ENCODE measurements at places on chromosomes 5 and 9.

GRCh38 chr9:30609713-30610112 is 1774.7 kb upstream of the ACO1 start:
- DNase-seq: no peak

GRCh38 chr5:51821697-51822096 is 438.4 kb downstream of the ISL1 start:
- no peak for DNase-seq

DNA sequence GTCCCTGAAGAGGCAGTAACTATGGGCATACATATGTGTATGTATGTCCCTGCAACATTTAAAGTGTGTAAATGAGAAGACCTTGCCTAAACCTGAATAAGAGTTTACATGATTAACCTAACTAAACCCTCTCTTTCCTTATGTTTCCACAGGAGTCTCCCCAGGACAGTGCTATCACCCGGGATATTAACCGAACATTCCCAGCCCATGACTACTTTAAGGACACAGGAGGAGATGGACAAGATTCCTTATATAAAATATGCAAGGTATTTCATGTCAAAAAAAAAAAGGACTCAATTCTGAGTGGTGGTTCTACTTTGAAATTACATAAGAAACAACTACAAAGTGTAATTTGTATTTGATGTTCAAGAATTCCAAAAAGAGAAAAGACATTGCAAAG is 31.7 kb downstream of the GPR21 start:
- DNase-seq: no peak

DNA sequence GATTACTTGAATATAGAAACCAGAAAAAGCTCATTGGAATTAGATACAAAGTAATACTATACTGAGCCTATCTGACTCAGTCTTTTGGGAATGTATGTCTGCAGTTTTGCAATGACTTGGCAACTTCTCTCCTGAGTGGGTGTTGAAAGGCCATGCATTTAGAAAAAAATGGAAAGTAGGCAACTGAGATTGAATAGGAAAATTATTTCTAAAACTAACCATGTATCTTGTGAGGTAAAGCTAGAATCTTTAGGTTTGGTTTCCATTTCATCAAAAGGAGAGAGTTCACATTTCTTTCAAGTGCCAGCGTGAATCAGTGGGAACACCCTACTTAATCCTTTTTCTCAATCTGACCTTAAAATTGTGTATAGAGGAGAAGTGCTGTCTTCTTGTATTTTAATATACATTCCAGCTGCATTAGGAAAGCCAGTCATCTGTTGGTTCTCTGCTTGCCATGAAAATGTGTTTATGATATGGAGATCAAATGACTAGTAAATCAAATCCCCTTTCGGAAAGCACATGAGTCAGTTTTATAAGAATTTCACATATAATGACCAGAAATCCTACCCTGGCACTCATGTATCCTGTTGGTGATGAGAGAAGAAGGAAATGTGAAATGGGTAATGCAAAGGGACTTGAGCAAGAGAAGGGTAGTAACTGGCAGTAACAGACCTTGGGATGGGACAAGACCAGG is 30.4 kb downstream of the NFX1 start:
- DNase-seq: no peak

GRCh38 chr9:129585352-129585751 is 35.5 kb downstream of the C9orf50 start:
- no peak for DNase-seq

DNA sequence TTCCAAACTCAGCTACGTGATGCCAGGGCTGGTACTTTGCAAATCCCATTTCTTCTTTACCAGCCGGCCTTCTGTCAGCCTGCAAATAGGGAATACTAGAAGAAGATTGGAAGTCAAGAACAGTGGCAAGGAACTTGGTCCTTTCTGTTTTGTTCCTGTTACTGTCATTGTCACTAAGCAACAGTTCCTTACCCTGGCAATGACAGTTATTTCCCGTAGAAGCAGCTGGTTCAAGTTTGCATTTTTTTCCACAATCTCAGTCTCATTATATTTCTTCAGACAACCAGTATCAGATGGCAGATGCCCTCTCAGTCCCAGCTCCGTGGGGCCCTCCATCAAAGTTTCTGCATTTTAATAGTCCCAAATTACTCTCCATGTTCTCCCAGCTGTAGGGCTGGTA is 9.1 kb upstream of the C1QTNF2 start:
- no peak for DNase-seq

- no peak for DNase-seq
Measured at GRCh38 chr5:74517700-74518099, 122.8 kb downstream of the ENC1 start.

DNA sequence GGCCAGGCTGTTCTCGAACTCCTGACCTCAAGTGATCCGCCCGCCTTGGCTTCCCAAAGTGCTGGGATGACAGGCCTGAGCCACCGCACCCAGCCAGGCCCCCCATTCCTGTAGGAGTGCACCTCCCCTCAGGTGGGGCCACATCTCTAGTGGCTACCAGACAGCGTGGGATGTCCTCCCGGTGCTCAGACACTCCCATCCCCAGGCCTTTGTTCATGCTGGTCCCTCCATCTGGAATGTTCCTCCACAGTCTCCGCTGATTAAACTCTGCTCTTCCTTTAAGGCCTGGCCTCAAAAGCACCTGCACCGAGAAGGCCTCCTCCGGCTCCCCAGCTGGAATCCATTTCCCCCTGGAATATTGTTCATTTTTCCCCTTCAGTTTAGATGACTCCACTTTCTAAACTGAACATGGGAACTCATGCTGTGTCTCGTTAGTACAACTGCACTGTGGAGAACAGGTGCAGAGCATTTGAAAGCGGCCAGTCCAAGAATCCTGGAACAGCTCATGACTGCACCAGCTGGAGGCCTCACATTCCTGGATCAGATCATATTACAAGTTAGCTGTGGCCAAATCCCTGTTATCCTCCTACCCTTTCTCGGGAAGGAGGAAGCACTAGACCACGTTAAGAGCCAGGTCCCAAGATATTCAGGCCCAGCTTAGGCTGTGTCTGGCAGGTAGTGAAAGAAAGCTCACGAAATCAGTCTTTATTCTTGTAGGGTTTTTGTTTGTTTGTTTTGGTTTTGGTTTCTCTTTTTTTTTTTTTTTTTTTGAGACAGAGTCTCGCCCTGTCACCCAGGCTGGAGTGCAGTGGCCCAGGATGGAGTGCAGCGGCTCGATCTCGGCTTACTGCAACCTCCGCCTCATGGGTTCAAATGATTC is 10.8 kb upstream of the PRRC2B start:
- DNase-seq: no peak

GRCh38 chr5:92911293-92911692 is 669.7 kb downstream of the NR2F1-AS1 start:
- no peak for DNase-seq

DNA sequence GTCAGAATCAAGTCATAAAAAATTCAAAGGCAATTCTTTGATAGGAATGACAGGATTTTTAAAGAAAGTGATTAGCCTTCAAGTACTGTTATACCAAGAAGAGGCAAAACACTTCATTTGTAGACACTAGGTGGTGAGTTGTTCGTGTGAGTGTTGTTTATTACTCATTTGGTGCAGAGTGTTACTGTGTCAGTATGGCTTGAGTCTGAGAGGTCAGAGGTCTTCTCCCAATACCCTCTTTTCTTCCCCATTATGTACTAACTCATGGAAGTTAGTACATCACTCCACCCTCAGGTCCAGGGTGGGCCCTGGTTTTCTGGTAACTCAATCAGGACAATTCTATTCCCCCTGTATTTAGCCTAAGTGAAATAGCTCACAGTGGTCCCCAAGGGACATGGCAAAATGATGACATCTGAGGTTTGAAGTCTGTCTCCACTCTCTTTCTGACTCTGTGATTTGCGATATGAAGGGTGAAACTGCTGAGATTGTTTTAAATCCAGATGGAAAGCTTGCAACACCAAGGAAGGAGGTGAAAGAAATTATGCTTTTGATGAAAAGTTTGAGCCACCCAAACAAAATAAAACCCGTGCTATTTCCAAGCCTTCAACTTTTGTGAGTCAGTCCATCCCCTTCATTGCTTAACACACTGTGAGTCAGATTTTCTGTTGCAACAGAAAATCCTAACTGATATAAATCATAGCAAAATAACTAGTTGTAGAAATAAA is 56.8 kb downstream of the NUDT12 start:
- no peak for DNase-seq

- no peak for DNase-seq
Measured at GRCh38 chr9:34710023-34710422, at the start of gene CCL21. Gene CCL21 (minus strand): TSS chr9:34710136. CDS start chr9:34710066, 70 bp downstream.

DNA sequence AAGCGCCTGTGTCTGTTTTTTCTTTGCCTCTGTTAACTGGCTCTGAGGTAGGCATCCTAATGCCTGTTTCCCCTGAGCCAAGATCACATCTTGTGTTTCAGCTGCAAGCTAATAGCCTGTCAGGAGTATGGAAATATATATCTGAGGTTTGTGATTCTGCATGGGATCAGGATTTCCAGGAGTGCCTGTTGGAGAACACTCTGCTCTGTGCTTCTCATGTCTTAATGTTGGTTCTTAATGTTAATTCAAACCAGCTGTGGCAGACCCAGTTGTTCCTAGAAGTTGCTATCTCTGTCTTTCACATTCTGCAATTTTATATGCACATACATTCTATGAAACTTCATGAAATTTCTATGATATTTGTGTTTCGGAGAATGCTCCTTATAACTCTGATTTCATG is 72.1 kb downstream of the PGM5 start:
- no peak for DNase-seq

DNA sequence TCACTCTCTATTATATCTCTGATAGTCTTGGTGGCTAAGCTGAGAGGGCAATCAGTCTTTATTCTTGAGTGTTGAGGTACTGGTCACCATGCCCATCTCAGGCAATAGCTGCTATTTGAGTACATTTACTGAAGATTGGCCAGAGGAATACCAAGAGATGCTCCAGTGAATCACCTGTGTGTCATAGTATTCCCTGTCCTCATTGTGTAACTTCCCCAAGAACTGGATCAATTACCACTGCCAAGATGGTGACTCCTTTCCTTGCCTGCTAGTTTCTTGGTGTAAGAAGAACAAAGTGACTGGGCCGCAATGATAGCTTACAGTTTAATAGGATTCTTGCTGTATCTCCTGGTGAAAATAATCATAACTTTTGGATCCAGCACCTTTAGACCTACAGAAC is 418.7 kb upstream of the KIF2A start:
- no peak for DNase-seq

DNA sequence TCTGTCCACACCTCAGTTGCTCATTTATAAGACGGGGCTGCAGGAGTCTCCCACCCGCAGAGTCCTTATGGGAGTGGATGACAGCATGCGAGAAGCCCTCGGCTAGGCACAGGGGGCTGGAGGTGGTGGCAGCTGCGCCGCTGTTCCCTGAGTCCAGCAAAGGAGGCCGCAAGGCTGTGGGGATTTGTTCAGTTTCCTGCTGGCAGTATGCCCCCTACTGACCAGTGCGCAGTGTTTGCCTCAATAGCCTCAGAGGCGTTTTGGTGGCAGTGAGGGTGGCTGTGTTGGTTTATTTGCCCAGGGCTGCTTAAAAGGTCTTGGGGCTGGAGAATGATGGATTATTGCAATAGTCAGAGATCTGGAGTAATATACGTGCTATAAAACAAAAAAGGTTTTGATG is 176.3 kb upstream of the OTULINL start:
- no peak for DNase-seq

DNA sequence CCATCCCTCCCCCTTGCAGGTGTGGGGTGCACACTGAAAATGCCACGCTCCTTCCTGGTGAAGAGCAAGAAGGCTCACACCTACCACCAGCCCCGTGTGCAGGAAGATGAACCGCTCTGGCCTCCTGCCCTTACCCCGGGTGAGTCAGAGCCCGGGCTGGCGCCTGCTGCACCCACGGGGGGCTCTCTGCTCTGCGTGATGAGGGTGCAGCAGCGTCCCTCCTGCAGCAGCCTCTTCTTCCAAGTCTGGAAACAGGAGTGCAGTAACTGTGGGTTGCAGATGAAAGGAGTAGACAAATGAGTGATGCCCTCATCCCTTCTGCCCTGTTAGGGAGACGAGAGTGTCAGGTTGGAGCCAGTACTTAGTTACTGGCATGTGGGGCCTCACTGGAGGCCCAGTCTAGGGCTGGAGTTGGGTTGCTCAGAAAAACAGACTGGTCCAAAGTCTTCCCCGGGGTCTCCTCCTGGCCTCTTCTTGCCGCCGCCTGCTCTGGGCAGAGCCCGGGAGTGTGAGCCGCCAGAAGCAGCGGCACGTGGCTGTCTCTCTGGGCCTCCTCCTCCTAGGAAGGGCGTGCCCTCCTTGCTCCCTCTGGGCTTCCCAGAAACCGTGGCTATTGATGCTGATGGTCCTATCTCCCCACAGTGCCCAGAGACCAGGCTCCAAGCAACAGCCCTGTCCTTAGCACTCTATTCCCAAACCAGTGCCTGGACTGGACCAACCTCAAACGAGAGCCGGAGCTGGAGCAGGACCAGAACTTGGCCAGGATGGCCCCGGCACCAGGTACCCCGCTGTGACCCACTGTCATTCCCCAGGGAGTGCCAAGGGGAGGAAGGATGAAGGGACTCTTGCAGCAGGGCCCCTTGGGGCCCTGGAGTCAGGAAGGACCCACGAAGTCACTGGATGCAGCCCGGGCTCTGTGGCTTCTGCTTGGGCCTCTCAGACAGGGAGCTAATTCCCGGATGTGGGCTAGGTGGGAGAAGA is 8.4 kb downstream of the GFI1B start:
- no peak for DNase-seq

DNA sequence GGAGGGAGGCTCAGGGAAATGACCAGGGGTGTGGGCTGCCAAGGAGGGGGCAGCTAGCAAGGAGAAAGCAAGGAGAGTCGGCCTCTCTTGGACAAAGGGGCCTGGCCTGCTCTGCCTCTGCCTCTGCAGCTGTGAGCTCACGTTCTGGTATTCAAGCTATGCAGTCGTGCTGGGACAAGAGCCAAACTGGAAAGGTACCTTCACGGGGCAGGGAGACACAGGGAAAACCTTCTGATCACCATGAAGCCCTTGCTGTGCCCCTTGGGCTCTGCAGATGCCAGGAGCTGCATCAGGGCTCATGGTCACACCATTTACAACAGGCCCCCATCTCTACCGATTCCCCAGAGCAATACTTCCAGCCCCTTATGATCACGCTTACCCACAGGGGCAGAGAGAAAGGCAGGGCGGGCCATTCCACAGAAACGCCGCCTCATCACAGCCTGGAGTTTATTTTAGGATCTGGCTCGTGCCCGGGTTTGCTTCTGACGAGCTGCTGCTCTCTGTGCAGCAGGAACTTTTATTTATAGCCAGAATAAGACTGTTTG is 63.2 kb downstream of the PRRT1B start:
- no peak for DNase-seq

- DNase-seq: no peak
Measured at GRCh38 chr9:137968235-137968634, 90.7 kb downstream of the CACNA1B start.

- DNase-seq: no peak
Measured at GRCh38 chr9:33645706-33646105, 121.7 kb downstream of the ANKRD18B start.

DNA sequence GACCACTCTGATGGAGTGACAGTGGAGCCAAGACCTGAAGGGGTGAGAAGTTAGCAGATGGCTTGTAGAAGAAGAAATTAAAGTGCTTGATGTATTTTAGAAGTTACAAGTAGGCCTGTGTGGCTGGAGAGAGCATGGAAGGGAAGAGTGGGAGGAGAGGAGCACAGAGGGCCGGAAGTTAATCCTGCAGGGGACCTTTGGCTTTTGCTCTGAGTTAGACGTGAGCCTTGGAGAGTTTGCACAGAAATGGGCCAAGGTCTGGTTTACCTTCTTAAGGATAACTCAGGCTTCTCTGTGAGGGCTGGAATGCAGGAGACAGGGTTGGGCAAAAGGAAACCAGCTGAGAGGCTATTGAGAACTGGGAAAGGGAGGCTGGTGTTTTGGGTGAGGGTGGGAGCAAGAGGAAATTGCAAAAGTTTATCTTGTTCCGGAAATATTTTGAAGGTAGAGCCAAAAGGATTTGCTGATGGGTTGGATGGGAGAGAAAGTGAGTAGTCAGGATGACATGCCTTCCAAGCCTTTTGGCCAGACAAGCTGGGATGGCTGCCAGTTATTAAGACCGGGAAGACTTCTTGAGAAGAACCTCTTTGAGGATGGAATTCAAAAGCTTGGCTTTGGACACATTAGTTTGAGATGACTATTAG is 17.5 kb upstream of the F2RL1 start:
- no peak for DNase-seq

All from GM19239 (cell line).